Osteoblast (primary cell): ENCODE measurements at places on chromosomes 7 and 10.

DNA sequence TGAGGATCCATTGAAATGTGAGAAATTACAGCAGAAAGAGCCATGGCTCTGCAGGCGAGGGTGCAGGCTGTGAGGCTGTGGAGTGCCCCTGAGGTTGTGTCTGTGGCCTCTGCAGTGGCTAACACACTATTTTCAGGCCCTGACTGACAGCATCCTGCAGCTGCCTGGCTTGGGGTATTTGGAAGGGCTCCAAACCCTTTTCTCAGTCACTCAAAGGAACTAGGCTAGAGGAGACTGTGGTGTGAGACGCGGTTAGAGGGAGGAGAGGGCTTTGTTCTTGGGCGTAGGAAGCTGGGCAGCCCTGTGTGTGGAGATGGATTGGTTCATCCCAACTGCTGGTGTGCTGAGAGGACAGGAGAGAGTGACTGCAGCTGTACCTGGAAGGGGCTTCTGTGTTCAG, 134.9 kb downstream of the RAMP3 start:
- peak; percentile 35 for DNase-seq

- DNase-seq = no peak
These were observed 41.6 kb downstream of the PLXDC2 start for GRCh38 chr10:19857876-19858275.

DNA sequence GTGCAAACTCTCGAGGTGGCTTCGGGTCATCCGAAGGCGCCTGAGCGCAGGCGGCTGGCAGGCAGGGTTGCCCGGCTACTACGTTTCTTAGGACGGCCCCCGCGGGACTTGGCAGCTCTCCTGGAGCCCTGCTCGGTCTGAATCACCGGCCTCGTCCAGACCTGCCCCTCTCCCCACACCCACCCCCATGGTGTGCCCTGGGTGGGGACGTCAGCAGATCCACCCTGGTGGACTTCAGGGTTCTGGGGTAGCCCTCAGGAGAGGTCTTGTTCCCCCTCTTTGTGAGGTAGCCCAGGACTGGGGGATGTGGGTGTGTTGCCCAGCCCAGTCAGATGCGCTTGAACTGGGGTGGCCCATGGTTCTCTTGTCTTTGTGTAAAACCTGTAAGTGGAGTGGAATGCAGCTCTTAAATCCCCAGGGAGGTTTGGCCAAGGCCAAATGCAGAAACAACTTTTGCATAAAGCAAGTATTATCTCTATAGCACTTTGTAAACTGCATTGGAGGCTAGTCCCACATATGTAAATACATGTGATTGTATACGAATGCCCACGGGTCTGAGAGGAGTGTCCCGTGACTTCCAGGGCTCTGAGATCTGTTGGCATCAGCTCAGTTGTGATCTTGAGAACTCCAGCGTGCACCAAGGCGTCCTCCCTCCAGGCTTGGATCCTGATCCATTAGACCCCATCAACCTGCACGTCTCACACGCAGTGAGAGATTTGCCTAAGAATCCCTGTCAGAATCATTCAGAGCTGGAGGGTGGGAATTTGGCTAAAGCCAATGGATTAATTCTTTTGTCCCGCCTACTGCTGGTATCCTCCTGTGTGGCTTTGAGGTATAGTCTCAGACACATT, 1.8 kb downstream of the PFKFB3 start:
- DNase-seq = peak; percentile 98

DNA sequence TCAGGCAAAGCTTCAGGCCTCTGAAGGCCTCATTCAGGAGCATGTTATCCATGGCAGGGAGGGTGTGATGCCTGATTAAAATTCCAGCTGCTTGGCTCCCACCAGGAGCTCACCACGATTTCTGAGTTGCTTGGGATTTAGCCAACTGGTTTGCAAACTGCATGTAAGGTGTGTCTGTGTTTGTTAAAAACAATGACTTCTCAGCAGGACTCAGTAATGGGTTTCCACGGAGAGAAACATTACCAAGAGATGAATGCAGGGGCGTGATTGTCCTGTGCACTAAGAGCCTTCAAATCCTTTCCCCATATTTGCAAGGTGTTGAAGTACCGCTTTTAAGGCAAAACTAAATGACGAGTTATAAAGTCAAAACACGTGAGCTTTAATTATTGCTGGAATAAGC, 88.8 kb upstream of the BTBD16 start:
- DNase-seq = no peak

- DNase-seq = no peak
These were observed 97.0 kb downstream of the MKI67 start for GRCh38 chr10:128029290-128029651.

- peak; percentile 32 for DNase-seq
These were observed 1.2 kb downstream of the SUV39H2 start for GRCh38 chr10:14879928-14880193.

- no peak for DNase-seq
These were observed 326.4 kb downstream of the KCNMA1 start for GRCh38 chr10:77311186-77311585.

- no peak for DNase-seq
These were observed 372.9 kb downstream of the GALNT17 start for GRCh38 chr7:71504697-71505441.
